T-helper 17 cell (primary cell): ENCODE measurements at places on chromosomes 4 and X. TPM values are rescaled to one million over a fixed set of nuclear protein-coding genes. Genes with fewer than 3 reads are reported as not detected.

- no peak for DNase-seq
These were observed 45.5 kb downstream of the AFAP1 start for GRCh38 chr4:7894098-7894676.

DNA sequence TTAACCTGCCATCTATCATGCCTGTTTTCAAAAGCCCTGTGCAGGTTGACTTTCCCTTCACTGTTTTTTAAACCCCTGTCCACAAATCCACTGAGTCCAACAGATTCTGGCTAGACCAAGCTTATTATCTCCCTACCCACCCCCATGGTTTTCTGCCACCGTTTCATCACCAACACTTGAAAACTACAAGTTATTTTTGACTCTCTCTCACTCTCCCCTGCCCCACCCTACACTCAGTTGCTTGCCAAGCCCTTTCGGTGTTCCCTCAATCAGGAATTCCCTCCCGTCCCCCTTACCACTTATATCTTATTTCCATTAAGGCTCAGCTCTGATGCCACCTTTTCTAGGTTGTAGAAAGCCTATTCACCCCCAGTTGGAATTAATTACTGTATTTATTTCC, 29.7 kb downstream of the ATG4A start:
- DNase-seq: no peak

DNA sequence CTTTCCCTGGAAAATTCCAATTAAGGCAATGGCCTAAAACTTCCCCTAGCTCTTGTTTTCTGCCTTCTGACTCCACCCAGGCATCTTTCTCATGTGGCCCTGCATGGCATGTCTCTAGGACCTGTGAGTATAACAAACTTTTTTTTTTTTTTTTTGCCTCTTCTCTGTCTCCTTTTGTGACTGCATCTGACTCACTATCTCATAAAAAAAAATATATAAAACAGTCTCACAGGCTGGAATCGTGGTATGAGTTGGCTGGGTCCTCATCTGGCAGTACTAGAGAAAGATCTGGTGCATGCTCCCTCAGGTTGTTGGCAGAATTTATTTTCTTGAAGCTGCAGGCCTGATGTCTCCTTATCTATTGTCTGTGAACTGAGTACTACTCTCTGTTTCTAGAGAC, 313.9 kb downstream of the TECRL start:
- DNase-seq: no peak

DNA sequence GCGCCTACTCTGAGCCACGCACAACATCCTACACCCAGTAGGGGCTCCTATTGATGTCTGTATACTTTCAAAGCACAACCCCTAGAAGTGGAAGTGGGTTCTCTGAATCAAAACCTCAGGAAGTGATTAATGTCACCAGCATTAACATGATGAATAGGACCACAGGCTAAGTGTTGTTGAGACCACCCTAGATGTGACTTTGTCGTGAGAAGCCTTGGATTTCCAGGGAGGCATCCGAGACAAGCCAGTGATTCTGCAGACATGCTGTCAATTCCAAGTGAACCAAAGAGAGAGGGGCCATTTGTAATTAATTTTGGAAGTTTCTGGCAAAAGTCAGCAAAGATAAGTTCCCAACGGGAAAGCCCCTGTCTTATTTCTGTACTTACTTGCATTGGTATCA, 493.0 kb downstream of the ZIC3 start:
- no peak for DNase-seq

GRCh38 chrX:48883729-48884128, 13.8 kb downstream of the TIMM17B start:
- DNase-seq: no peak

Gene SH2D1A
- total RNA-seq: 29.1 TPM

DNA sequence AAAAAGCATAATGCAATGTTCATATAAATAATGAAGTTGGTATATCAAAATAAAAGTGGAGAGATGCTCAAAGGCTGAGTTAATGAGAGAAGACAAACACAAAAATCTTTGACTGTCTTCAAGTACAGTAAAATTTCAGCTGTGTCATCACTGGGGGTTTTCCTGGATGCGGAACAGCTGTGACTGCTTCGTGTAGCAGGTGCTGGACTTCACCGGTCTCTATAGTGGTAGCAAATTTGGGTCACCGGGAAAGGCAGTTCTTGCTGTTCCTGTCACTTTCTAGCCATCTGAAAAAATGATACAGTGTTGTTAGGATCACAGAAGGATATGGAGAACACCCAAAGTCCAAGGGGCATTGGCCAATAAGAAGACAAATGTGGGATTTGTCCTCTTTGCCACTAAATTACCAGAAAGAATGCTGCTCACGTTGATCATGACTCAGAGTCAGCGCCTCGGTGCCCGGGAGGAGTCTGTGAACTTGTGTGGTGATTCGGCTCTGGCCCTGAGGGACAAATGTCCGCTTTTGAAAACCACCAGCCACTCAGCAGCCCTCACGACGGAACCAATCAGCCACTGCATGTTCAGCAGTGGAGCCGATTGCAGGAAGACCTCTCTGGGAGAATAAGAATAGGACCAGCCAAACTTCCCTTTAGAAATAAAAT, 230.1 kb upstream of the FAT1 start:
- DNase-seq: no peak

GRCh38 chr4:164821711-164822110, 55.3 kb upstream of the APELA start:
- DNase-seq: no peak

- peak; percentile 19 for DNase-seq
These were observed 4.9 kb upstream of the ZNF81 start for GRCh38 chrX:47831788-47832187.

Gene PPP2R2C
- total RNA-seq: not detected

DNA sequence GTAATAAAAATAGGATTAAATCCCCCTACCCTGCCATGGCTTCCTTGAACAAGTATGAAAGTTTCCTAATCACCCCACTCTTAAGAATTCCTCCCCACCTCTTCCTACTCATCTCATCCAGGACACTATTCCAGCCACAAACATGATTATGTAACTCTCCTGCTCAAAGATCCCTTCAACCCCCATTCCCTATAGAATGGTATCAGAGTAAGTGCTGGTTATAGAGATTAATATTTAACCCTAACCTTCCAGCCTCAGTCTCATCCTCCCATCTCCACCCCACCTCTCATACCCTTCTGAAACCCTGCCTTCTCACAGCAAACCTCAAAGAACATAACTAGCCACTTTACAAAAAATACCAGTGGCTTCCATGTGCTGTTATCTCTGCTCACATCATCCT, 155.1 kb downstream of the PPP3CA start:
- no peak for DNase-seq

GRCh38 chr4:39514888-39515401, 12.3 kb downstream of the UGDH start:
- DNase-seq: no peak

DNA sequence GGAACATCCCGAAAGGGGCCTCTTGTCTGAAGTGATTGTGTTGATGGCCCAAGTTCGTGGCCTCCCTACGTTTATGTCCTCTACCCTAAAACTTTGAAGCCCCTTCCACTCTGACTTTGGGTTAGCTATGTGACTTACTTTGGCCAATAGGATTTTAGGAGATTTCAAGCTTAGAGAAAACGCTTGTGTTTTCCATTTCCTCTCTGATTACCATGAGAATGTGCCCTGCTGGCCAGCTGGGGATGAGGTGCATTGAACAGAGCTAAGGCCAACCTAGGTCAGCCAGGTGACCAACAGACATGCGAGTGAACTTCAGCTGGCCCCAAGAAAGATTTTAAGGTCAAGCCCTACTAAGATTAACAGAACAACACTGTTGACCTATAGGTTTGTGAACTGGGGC, 82.4 kb downstream of the SLC2A9 start:
- DNase-seq: no peak

Gene CT45A5
- not detected for total RNA-seq

GRCh38 chrX:41351923-41352322, 18.0 kb downstream of the DDX3X start:
- no peak for DNase-seq

Gene NPNT
- not detected for total RNA-seq

DNA sequence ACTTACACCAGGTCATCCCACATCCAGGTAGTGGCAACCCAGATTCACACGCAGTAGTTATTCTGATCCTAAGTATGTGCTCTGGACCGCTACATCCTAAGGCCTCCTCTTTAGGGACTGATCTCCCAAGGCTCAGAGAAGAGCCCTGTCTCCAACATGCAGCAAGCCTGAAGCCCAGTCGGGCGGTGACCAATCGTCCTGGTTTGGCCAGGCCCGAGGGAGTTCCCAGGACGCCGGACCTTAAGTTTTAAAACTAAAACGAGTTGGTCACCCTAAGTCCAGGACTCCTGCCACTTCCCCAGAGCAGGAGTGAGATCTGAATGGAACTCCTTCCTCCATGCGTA, 385 bp downstream of the LYAR start:
- DNase-seq: peak; percentile 17

- DNase-seq: no peak
These were observed 90.4 kb downstream of the PCDH19 start for GRCh38 chrX:100319716-100320115.

Gene GAGE2A
- not detected for total RNA-seq

- DNase-seq: no peak
These were observed 684.4 kb upstream of the GNPDA2 start for GRCh38 chr4:45410701-45411210.

Gene HSD17B10
- 43.4 TPM for total RNA-seq

- DNase-seq: no peak
These were observed 55.9 kb upstream of the BMP2K start for GRCh38 chr4:78720204-78720603.

- no peak for DNase-seq
These were observed 97.1 kb downstream of the TMA16 start for GRCh38 chr4:163591614-163592020.

DNA sequence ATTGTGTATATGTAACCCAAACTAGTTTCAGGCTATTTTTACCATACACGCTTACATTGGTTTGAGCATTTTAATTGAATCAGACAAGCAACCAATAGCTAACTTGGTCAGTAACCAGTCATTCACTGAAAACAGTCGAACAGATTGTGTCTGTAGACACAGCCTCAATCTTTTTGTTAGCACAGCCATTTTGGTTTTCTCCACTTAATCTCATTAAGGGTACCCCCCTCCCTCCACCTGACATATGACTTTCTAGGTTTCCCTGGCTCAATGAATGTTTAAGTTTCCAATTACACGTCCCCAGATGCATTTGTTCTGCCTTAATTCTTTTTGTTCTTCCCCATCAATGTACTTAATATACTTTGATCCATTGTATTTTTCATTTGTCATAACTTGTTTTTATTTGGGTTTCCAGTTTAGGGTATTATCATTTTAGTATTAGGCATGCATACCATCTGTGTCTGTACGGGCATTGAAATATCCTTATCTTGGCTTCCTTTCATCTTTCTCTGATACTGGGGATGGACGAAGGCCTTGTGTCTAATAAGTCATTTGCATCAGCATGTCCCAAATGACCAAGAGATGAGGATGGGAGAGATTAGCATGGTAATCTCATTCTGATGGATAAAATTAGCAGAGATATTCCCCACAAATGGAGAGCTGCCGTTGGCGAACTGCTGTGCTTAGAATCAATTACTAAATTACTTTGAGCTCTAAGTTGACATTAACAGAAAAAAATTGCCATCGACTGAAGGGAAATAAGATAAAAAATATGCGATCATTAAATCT, 35.9 kb upstream of the PHOX2B start:
- no peak for DNase-seq

Gene MAGEA11
- total RNA-seq: not detected

DNA sequence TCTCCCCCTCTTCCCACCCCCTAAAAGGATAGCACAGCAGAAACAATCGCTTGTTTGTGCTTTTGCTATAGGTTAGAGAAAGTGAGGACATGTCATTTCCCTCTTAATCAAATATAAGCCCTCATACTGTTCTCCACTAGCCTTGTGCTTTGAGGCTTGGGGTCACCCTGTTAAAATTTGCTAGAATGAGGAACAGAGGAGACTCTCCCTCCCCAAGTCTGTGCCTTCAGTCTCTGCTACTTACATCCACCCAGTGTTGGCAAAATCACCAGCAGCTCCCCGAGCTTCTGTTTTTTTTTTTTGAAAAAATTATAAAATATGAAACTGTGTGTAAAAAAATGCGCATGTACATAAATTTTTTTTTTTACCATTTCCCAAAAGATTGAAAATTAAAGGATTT, 19.3 kb downstream of the KLF3 start:
- no peak for DNase-seq

- DNase-seq: no peak
These were observed 294.5 kb downstream of the PDGFC start for GRCh38 chr4:156677131-156677531.

DNA sequence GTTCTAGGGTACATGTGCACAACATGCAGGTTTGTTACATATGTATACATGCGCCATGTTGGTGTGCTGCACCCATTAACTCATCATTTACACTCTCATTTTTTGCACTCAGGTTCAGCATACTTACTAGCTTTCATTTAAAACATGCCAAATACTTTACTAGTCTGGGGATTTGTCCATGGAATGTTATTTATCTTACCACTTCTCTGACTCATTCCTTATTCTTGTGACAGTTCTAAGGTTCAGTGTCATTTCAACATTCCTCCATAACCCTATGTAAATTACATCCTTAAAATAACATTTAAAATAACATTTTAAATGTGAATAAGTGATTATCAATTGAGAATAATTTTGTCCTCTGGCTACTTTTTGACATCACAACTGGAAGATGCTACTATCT, 19.5 kb upstream of the SYTL5 start:
- DNase-seq: no peak

Gene NAT8L
- not detected for total RNA-seq
